Stomach (tissue), 19 donors: ENCODE measurements at places on chromosomes 4 and X. TPM values are rescaled to one million over a fixed set of nuclear protein-coding genes. Genes with fewer than 3 reads are reported as not detected.

FRMPD3 gene
- not detected for total RNA-seq

FBXL5 gene
- total RNA-seq = 108 TPM

ZNF718 gene
- 0.58 TPM for total RNA-seq

TMEM31 gene
- total RNA-seq = not detected

STIM2 gene
- 32.7 TPM for total RNA-seq

RHOXF2B gene
- not detected for total RNA-seq

PASD1 gene
- not detected for total RNA-seq
